ENCODE measurements at places on chromosomes 16 and 17. TPM values are rescaled to one million over a fixed set of nuclear protein-coding genes. Genes with fewer than 3 reads are reported as not detected.
A peak's percentile ranks its signal among the peaks of the same experiment; 100 is the strongest.

DNA sequence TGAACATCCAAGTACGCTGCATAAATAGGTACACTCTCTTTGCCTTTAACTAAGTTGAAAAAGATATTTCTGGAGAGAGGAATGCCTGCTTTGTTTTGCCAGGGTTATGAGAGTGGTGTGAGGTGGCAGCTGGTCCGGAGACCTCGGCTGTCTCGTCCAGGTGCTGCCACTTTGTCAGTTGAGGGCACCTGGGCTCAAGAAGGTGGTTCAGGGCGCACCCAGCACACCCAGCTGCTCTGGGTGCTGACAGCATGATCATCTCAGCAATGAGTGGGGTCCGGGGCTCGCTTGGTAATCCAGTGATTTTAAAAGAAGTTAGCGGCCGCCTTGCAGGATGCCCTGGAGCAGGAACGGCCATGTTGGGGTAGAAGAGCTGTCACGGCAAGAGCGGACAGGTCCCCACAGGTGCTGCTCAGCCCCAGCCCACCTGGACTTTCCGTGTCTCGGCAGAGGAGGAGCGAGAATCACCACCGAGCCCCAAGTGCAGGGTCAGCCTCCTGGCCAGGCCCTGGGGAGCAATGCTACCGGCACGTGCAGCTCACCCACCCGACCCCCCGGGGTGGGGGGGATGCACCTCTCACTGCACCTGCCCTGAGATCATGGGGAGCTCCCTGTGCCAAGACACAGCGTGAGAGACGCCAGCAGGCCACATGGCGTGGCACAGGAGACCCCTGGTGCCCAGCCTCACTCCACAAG, 67.4 kb upstream of the CHMP6 start:
- H3K4me3 ChIP-seq: no peak overlapping the region
- no peaks in the 10 kb centered on the region for H3K27me3 ChIP-seq
- DNase-seq: no peak
- no peak overlapping the region for H3K27ac ChIP-seq

GRCh38 chr16:25966172-25967097, 274.7 kb downstream of the HS3ST4 start:
- H3K36me3 ChIP-seq: no peaks in the 10 kb centered on the region
- H3K27me3 ChIP-seq: no peaks in the 10 kb centered on the region
- H3K4me3 ChIP-seq: no peak overlapping the region
- no peaks in the 10 kb centered on the region for H3K4me1 ChIP-seq

GRCh38 chr16:14310519-14310991, 239.4 kb downstream of the MRTFB start:
- H3K4me3 ChIP-seq: no peak overlapping the region
- H3K27me3 ChIP-seq: no peaks in the 10 kb centered on the region
- H3K27ac ChIP-seq: no peak overlapping the region
- no peaks in the 10 kb centered on the region for H3K36me3 ChIP-seq

- H3K27ac ChIP-seq: peak overlapping the region; percentile 10
- peaks cover 40% of the 10 kb centered on the region for H3K4me1 ChIP-seq
- DNase-seq: peak; percentile 65
- no peaks in the 10 kb centered on the region for H3K27me3 ChIP-seq
- no peaks in the 10 kb centered on the region for H3K36me3 ChIP-seq
- no peak overlapping the region for H3K4me3 ChIP-seq
Measured at GRCh38 chr16:85568519-85568918, 44.6 kb upstream of the GSE1 start.

GRCh38 chr16:51766739-51767138, 615.7 kb upstream of the SALL1 start:
- H3K27me3 ChIP-seq: no peaks in the 10 kb centered on the region
- no peak overlapping the region for H3K27ac ChIP-seq
- H3K36me3 ChIP-seq: no peaks in the 10 kb centered on the region

The KRTAP3-1 gene
- total RNA-seq: not detected

The GRAP gene
- 7.2 TPM for total RNA-seq
